ENCODE measurements at places on chromosomes 11 and 22. TPM values are rescaled to one million over a fixed set of nuclear protein-coding genes. Genes with fewer than 3 reads are reported as not detected.

- H3K27me3 ChIP-seq, result no peaks in the 10 kb centered on the region
- H3K4me1 ChIP-seq, result peaks cover 10% of the 10 kb centered on the region
- no peaks in the 10 kb centered on the region for H3K36me3 ChIP-seq
- H3K27ac ChIP-seq, result peak overlapping the region; percentile 71
- no peak overlapping the region for H3K4me3 ChIP-seq
- DNase-seq, result no peak
Measured at GRCh38 chr11:15800111-15800800, 556.1 kb downstream of the SOX6 start.

GRCh38 chr11:22199243-22199642, 6.4 kb downstream of the ANO5 start:
- peaks cover 5% of the 10 kb centered on the region for H3K4me1 ChIP-seq
- H3K36me3 ChIP-seq, result no peaks in the 10 kb centered on the region
- H3K27ac ChIP-seq, result no peak overlapping the region
- no peak for DNase-seq
- no peaks in the 10 kb centered on the region for H3K27me3 ChIP-seq

- no peaks in the 10 kb centered on the region for H3K27me3 ChIP-seq
- no peak overlapping the region for H3K4me3 ChIP-seq
- no peaks in the 10 kb centered on the region for H3K36me3 ChIP-seq
- H3K27ac ChIP-seq, result no peak overlapping the region
- H3K4me1 ChIP-seq, result no peaks in the 10 kb centered on the region
Measured at GRCh38 chr11:37503411-37504059, 905.5 kb upstream of the RAG2 start.

- no peak for DNase-seq
- H3K27me3 ChIP-seq, result no peaks in the 10 kb centered on the region
- H3K36me3 ChIP-seq, result no peaks in the 10 kb centered on the region
Measured at GRCh38 chr11:6127881-6128280, 20.4 kb downstream of the OR56B4 start.

- peak; percentile 94 for DNase-seq
- no peak overlapping the region for H3K27ac ChIP-seq
- H3K27me3 ChIP-seq, result peaks cover 54% of the 10 kb centered on the region
- no peak overlapping the region for H3K4me3 ChIP-seq
- no peaks in the 10 kb centered on the region for H3K36me3 ChIP-seq
Measured at GRCh38 chr11:69644071-69644961, 3.4 kb downstream of the CCND1 start.

GRCh38 chr11:126511475-126512115, 156.1 kb downstream of the ST3GAL4 start:
- no peaks in the 10 kb centered on the region for H3K36me3 ChIP-seq
- H3K27ac ChIP-seq, result no peak overlapping the region
- no peaks in the 10 kb centered on the region for H3K27me3 ChIP-seq
- H3K4me1 ChIP-seq, result no peaks in the 10 kb centered on the region

GRCh38 chr22:48333323-48333763, 1494.3 kb downstream of the BRD1 start:
- H3K27ac ChIP-seq, result no peak overlapping the region
- no peaks in the 10 kb centered on the region for H3K4me1 ChIP-seq
- no peak for DNase-seq
- H3K36me3 ChIP-seq, result no peaks in the 10 kb centered on the region

DNA sequence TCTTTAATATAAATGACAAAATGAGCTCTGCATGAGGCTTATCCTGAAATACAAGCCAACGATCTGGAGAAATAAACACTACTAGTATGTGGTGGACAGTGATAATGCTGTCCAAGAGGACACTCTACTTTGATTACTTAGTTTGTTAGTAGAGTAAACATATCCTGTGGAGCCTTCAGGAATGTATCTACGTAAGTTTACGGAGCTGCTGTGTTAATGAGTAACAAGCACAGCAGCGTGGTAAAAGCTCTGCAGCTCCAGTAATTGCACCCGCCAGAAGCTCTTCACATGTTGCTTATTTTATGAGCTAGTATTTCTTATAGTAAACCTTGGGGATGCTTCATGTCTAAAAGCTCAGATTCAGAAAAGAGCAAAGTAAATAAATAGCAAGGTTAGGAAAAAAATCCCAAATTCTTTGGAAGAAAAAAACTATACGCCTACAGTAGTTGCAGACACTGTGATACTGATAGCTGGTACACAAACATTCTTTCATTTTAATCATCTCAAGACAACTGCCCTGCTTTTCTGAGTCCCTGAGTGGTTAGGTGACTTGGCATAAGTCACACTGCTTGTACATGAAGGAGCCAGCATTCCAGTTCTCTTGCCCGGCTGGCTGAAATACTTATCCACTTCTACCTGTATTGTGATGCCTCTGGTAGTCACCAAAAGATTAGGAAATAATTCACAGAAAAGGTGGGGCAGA, 32.7 kb upstream of the CCDC34 start:
- no peak overlapping the region for H3K27ac ChIP-seq
- H3K4me3 ChIP-seq, result no peak overlapping the region
- no peak for DNase-seq
- no peaks in the 10 kb centered on the region for H3K27me3 ChIP-seq

FUT4 gene
- total RNA-seq, result 7.3 TPM

TIMM8B gene
- total RNA-seq, result 59.7 TPM

C11orf42 gene
- total RNA-seq, result not detected

MUC5AC gene
- total RNA-seq, result 0.37 TPM

MRGPRX4 gene
- not detected for total RNA-seq

MS4A3 gene
- 0.73 TPM for total RNA-seq

OR6T1 gene
- not detected for total RNA-seq

Measured in left lung (tissue), 14 donors.